Activated naive CD8-positive, alpha-beta T cell treated with anti-CD3 and anti-CD28 coated beads for 36 hours (primary cell): ENCODE measurements at places on chromosomes 1 and 21.

DNA sequence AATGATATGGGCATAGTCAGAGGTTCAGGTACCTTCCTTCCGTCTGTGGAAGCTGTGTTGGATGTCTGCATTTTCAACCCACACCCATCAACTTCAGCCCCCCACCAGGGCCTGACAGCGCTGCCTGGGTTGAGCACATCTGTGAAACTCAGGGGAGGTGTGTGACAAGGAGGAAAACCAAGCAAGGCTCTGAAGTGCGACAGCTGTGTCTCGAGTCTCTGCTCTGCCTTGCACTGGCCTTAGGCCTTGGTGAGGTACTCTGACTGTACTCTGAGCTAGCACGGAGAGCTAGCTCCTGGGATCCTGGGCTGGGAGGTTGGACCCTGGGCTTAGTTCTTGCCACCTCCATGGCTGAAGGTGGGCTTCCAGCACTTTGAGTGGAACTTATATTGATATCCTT is 9.1 kb downstream of the VANGL2 start:
- DNase-seq = no peak

DNA sequence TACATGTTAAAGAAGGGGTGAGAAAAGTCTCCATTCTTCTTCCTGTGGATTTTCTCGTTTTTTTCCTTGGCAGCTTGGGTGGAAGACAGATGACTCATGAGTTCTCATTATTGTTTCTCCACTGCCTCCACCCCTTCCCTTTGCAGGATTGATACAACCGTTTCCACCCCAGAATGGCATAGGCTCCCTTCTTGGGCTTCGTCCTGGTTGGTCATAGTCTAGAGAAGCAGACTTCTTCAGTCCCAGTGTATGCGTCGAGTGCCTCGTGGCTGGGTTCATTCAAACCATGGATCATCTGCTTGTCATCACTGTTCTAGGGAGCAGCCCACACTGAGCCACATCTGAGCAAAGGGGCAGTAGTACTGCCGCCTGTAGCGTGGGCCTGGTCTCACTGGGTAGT is 13.7 kb downstream of the PTGFRN start:
- no peak for DNase-seq

DNA sequence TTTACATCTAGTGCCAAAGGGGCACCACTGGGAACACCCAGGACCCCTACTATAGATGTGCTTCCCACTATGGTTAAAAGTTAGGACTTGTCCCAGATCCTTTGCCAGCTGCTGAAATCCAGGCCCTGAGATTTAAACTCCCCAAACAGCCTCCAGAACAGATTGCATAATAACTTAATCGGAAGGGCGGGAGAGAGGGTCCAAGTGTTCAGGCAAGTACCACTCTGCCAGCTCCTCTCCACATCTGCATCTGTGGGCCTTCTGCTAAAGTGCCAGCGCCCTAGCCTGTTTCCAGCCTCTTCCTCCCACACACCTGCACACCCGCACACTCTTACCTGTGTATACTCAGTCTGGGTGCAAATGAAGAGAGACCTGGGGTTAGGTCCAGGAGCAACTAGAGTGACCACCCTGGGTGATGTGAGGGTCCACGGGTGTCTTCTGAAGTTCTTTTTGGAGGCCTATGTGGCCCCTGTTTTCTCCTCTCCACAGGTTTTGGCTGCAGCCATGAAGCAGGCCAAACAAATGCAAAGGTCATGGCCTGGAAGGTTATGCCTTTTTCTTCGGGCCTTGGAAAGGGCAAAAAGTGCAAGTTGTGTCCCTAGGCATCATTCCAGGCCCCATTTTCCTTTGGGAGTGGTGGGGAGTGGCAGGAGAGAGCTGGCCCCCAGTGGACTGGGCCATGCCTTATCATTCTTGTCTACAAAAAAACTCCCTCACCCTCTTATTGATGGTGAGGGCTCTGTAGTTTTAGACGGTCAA is 29.3 kb downstream of the KIRREL1 start:
- DNase-seq = no peak

DNA sequence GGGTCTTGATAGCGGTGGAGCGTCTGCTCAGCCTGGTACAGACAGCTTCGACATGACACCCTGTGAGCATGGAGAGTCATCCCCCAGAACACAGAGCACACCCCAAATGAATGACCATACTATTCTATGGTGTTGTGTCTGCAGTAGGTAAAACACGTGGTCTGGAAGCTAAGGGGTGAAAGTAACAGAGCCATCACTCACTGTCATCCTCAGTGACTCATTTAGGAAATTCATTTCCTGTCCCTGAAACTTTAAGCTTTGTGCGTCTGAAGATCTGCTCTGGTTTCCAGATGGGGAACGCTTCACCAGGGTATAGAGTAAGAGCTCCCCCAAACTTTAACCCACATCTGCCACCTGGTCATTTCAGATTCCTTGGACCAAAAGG is 94.8 kb upstream of the DISP3 start:
- no peak for DNase-seq

DNA sequence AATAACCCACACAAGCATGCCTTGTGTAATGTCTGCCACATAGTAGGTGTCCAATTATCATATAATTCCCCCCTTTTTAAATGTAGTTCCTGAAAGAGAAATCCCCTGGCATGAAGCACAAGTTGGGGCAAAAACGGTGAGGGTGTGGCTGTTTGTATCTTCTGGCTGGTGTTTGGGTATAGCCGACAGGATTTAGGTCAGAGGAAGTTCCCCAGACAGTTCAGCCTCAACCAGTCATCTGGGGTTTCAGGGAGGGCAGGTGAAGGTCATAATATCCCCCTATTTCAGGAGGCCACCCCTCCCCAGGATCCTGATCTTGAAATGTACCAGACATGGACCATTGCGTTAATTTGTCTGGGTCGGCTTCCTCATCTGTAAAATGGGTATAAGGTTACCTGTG is 29.1 kb upstream of the JUN start:
- no peak for DNase-seq

DNA sequence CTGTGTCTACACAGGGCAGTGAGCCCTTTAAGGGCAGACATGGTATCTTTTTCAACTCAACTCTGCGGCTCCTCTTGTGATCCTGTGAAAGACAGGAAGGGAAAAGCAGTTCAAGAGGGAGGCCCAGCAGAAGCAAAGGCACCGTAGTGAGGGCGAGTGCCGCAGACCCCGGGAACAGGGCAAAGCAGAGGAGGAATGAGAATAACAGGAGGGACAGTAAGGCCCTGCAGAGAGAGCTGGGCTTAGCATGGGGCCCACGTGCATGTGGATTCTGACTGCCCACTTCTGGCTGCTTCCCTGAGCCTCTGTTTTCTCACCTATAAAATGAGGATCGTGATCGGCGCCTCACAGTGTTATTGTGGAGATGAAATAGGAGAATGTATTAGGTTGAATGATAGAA is 409.3 kb downstream of the PTPRU start:
- no peak for DNase-seq

DNA sequence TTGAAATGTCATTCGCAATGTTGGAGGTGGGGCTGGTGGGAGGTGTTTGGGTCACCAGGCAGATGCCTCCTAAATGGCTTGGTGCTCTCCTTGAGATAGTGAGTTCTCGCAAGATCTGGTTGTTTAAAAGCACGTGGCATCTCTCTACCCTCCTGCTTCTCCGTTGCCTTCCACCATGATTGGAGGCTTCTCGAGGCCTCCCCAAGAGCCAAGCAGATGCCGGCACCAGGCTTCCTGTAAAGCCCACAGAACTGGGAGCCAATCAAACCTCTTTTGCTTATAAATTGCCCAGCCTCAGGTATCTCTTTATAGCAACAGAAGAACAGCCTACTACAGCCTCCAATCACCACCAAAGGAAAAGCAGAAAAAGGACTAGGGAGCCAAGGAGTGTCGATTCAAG is 80.5 kb downstream of the PDE9A start:
- no peak for DNase-seq

- DNase-seq = no peak
Observed at GRCh38 chr1:10908266-10908665, 104.2 kb upstream of the TARDBP start.

DNA sequence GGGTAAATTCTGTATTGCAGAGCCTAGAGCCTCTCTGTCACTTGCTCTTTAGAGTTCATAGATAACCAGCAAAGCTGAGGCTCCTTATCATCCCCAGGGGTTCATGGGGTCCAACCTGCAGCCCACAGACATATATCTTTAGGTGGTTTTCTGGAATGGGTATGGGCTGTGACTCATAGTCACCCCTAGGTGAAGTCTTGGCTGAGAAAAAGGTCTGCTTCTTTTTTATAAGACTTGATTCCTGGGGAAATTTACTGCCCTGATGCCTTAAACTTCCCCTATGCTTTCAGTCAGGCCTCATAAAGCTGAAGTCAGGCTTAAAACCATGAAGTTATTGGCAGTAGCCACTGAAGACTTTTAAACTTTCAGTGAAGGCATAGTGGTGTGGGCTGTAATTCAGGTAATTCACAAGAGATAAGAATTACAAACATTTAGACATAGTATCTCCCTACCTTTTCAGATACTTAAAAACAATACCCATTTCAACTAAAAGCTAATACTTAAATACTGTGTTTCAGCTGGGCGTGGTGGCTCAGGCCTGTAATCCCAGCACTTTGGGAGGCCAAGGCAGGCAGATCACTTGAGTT is 46.8 kb downstream of the MACO1 start:
- no peak for DNase-seq

DNA sequence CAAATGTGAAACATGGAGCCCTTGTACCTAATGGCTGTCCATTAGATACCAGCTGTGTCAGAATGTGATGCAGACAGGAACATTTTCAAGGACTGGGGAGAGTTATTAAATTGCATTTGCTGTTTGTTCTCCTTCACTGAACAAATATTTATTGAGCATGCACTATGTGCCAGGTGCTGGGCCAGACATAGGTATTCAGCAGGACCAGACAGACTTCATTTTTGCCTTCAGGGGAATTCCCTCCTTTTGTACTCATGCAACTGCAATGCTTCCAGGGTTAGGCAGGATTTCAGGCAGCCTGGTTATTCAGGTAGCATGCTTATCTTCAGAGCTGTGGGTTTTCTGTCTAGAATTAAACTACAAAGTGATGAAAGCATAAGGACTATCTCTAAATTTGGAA is 64.2 kb upstream of the SMYD2 start:
- no peak for DNase-seq

DNA sequence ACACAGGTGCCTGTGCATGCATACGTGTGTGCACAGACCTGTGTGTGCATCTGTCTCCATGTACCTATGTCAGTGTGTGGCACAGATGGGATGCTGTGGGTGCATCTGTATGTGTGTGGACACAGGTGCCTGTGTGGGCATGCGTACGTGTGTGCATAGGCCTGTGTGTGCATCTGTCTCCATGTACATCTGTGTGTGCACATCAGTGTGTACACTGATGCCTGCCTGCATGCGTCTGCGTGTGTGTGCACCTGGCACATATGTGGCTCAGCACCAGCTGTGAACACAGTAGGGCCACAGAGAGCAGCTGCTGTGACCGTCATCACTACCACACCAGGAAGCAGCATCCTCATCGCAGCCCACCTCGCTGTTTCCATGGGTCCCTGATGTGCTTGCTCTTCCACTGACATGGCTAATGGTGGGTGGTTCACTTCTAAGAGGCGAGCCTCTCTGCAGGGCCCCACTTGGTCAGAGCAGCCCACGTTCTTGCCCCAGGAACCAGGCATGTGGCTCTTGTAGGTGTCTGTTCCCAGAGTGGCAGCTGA is 9.6 kb upstream of the SPATC1L start:
- no peak for DNase-seq

DNA sequence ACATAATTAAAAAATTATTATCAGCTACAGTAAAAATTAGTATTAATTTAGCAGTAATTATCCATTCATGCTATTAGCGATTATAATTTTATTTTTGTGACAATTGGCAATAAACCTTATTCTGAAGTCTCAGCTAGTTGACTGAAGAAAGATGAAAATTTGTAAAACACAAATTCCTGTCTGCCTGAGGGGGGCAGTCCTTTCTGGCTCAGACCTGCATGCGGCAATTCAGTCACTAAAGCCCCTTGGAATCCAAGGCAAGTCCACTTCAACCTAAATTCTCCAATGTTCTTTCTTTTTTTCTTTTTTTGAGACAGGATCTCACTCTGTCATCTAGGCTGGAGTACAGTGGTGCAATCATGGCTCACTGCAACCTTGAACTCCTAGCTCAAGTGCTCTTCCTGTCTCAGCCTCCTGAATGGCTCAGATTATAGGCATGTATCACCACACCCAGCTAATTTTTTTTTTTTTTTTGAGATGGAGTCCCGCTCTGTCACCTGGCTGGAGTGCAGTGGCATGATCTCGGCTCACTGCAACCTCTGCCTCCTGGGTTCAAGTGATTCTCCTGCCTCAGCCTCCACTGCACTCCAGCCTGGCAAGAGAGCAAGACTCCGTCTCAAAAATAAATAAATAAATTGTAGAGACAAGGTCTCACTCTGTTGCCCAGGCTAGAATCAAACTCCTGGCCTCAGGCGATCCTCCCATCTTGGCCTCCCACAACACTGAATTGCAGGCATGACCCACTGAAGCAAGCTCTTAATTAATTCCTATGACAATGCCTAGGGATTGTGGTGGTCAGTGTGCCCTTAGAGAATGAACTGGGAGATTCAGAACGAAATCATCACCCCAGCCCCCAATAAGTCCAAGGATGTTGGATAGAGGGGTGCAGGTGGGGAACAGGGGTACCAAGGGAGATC is 24.2 kb upstream of the ITPKB start:
- DNase-seq = no peak

DNA sequence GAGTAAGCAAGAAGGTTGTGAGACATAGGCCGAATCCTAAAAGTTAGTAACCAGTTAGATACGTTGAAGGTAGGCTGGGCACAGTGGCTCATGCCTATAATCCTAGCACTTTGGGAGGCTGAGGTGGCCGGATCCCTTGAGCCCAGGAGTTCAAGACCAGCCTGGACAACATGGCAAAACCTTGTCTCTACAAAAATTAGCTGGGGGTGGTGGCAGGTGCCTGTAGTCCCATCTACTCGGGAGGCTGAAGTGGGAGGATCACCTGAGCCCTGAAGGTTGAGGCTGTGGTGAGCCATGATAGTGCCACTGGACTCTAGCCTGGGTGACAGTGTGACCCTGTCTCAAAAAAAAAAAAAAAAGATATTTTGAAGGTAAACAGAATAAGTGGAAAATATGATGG is 1.5 kb upstream of the PARP1 start:
- no peak for DNase-seq

DNA sequence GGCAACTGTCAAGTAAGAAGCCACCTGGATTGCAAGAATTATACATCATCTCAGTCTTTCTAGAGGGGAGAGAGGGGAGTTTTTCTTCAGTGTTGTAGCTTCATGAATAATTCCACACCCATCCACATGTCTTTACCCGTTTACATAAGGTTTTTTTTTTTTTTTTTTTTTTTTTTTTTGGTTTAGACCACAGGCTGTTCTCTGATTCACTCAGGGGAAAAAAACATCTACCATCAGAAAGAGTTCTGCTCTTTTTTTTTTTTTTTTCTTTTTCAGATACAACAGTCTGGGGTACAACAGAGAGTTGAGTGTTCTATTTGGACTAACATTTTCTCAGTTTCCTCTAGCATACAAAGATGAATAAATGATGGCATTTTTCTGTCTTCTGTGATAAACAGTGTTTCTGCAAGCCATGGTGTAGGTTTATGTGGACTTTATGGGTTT is 4.9 kb upstream of the KIF14 start:
- DNase-seq = no peak

- DNase-seq = peak; percentile 18
Observed at GRCh38 chr21:37503848-37504467, 137.4 kb downstream of the DYRK1A start.
